ENCODE measurements at places on chromosomes 1 and 21.

- DNase-seq, result no peak
Measured at GRCh38 chr1:172144445-172145061, 275.9 kb upstream of the C1orf105 start.

- DNase-seq, result no peak
Measured at GRCh38 chr1:186738926-186739325, 58.7 kb upstream of the PTGS2 start.

GRCh38 chr21:38148046-38148445 is 108.7 kb upstream of the KCNJ15 start:
- DNase-seq, result no peak

GRCh38 chr1:234958066-234958705 is 170.5 kb downstream of the TOMM20 start:
- no peak for DNase-seq

DNA sequence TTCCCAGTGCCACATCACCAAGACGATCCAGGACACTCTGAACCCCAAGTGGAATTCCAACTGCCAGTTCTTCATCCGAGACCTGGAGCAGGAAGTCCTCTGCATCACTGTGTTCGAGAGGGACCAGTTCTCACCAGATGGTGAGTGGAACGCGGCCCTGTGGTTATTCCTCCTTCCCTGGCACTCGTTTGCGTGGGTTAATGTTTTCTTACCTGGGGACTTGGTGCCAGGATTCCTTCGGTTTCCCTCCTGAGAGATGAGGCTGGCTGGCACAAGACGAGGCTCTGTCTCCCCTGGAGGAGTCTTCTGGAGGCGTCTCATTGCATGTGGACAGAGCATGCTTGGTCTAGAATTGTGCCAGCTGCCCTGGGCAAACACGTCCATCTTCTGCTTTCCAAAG is 29.3 kb downstream of the ATP5PO start:
- DNase-seq, result no peak

DNA sequence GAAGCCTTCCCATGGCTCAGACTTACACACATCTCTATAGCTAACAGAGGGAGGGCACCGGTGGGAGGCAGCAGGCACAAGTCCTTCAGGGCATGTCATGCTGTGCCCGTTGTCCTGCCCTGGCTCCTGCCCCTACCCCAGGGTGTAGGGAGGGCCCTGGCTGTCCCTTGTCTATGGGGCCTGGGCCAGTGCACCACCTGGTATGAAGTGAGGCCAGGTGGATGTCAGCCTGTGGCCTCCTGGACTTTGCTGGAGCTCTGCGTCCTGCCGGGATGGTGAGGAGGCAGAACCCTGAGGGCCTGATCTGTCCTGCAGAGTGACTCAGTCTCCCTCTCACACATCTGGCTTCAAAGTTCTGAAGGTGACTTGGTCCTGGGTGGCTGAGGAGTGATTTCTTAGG is 47.3 kb upstream of the GPR37L1 start:
- DNase-seq, result no peak

DNA sequence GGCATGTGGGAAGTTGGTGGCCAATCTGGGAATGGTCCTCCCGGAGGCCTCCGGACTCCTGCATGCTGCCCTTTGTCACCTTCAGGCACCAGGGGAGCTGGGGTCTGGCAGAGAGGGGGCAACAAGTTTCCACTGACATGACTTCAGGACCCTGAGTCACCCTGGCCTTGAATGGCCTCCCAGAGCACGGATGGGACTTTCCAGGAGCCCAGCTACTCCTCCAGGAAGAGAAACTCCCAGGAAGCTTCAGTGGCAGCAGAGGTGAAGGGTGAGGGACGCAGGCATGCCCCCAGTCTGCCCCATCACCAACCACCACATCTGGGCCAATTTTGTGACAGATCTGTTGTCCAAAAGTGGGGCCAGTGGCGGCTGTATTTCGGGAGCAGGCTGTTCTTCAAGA is 55.9 kb upstream of the WASF2 start:
- no peak for DNase-seq

- DNase-seq, result no peak
Measured at GRCh38 chr1:228515200-228515834, 28.1 kb downstream of the RNF187 start.

- no peak for DNase-seq
Measured at GRCh38 chr1:26225033-26225831, 8.8 kb upstream of the CEP85 start.

DNA sequence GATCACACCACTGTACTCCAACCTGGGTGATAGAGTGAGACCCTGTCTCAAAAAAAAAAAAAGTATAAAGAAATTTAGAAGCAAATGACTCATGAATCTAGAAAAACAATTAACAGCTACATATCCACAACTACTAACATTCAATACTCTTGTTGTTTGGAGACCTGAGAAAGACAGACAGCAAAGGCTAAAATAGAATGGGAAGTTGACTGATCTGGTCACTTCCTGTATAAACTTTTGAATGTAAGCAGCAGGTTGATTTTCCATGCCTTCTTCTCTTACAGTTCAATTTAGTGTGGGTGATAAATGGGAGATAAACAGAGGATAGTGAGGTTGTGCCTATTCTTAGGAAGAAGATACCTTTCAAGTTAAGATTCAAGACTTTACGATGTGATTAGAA is 85.2 kb downstream of the TGFB2 start:
- DNase-seq, result no peak

DNA sequence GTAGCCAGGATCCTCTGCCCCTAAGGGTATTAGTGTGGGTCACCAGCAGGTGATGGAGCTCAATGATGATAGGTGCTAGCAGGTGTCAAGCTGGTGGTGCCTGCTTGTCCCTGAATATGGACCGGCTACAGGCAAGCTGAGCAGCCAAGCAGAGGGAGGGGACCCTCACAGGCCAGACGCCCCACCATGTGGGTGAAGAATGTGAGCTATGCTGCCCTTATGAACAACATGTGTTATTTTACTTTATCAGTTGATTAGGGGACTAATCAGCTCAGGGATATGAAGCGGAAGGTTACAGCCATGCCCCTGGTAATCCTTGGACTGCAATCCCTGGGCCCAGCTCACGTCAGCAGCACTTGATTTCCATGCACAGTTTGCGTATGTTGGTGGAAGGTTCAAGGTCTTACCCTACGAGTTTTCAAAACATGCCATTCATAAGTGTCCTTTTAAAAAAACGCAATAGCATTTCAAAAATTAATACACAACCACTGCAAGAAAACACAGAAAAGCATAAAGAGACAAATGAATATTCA is 106.0 kb downstream of the CDC7 start:
- no peak for DNase-seq

DNA sequence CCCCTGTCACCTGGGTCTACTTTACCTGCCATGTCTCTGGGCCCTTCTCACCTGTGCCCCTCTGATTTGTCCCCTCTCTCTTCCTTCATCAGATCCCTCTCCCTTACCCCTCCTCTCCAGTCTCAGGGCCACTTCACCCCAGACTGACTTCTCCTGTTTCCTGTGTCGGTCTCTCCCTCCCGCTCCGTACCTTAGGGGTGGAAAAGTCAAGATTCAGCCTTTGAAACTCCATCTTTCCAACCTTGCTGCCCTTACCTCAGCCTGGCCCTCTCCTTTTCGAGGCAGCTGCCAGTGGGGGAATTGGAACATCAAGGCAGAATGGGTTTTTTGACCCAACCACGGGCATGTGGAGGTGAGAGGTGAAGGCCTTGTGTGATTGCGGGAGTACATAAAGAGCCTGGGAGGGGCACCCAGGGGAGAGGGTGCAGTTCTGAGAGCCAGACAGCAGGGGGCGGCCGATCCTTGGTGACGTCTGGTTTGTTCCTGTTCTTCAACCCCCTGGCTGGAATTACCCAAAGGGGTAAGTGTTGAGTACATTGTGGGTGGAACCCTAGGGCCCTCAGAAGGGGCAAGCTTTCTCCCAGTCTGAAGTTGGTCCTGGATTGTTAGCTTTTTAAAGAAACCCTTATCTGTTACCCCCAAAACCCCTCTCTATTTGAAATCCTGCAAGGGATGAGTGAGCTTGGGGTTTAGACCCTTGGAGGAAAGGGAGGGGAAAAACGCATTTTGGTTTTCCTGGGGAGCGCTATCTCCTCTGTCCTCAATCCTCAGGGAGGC is 12.3 kb upstream of the DMBX1 start:
- DNase-seq, result peak; percentile 34

GRCh38 chr1:15402809-15403450 is 6.8 kb upstream of the EFHD2 start:
- DNase-seq, result no peak

DNA sequence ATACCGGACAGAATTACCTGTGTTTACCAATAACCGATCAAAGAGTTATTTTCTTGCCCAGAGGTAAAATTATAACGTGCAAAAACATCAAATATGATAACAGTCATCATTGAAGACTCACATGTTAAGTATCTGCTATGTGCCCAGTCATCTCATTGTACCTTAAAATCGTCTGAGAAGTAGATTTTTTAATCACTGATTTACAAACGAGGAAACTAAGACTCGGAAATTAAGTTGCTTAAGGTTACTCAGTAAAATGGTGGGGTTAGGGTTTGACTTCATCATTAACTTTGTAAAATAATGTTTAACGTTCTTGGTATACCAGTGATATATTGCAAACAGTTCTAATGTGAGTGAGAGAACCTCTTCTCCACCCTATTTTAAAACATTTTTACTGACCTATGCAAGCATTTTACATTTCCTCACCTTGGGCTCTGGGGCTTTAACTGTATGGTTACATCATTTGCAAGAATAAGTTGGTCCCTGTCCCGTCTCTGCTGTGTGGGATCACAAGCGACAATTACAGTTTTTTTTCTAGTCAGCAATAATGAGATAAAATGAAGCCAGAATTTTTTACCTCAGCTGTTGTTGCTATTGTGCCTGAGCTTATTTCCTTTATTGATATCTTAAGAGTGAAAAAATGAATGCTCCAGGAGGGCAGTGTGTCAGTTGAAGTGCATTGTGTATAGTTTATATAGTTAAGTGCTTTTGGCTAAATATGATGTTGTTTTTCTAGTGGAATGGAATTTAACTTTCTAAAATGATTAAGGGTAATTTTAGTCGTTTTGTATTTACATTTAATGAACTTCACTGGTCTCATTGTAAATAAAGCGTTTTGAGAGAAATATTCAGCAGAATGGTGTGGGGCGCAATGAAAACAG is 2.7 kb downstream of the RPRD2 start:
- no peak for DNase-seq

DNA sequence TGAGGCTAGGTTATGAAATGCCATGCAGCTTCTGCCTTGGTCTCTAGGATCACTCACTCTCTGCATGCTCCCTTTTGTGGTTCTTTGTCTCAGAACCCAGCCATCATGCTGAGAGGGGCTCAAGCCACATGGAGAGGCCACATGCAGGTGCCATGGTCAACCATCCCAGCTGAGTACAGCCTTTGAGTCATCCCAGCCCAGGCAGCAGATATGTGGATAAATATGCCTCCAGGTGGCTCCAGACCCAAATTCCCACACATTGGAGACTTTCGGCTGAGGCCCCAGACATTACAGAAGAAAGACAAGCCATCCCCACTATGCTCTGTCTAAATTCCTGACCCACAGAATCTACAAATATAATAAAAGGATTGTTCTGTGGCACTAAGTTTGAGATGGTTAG is 102.0 kb downstream of the LHX9 start:
- no peak for DNase-seq

GRCh38 chr1:12643079-12643478 is 806 bp upstream of the AADACL4 start:
- no peak for DNase-seq

GRCh38 chr1:36351227-36351977 is 28.0 kb upstream of the EVA1B start:
- DNase-seq, result no peak

GRCh38 chr1:66532798-66533783 is 862 bp upstream of the SGIP1 start:
- no peak for DNase-seq

DNA sequence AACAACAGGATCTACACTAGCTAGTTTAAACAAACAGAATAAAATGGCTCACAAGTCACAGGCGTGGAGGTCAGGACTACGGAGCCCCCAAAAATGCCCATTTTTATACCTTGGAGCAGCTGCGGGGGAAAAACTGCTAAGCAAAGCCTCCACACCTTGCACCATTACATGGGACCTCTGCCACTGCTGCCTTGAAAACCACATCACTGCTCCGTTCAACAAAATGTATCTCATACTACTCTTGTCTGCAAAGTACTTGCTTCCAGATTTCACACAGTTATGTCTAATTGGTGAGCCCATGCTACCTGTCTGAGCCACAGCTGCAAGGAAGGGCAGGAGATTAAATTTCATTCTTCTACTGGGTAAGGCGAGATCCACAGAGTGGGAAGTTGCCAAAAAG is 24.4 kb downstream of the MRPL39 start:
- DNase-seq, result no peak

- no peak for DNase-seq
Measured at GRCh38 chr1:45960930-45961715, 157.7 kb downstream of the MAST2 start.

DNA sequence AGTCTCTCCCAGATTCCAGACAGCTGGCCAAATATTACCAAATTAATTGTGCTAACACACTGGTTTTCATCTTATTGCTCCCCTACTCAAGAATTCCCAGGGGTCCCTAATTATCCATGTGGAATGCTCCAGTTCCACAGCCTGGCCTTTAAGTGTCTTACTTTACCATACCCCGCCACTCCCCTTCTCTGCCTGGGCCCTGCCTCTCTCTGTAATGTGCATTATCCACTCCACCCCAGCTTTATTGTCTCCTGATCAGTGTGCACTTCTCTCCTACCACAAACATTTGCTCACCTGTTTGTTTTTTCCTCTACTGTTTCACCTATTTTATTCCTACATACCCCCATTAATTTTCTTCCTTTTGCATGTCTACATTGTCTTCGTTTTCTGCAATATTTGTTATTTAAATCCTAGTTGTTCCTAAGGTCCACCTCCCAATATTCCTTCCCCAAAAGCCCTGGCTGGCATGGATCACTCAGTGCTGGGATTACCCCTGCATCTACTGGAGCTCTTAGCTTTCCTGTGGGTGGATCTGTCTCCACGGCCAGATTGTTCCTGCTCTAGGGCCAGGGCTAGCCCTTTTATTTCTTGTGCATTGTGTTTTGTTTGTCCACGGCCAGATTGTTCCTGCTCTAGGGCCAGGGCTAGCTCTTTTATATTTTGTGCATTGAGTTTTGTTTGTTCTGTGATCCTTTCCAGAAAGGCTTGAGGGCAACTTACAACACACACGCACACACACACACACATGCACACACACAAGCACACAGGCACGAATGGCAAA is 33.4 kb upstream of the ATP1B1 start:
- DNase-seq, result no peak

DNA sequence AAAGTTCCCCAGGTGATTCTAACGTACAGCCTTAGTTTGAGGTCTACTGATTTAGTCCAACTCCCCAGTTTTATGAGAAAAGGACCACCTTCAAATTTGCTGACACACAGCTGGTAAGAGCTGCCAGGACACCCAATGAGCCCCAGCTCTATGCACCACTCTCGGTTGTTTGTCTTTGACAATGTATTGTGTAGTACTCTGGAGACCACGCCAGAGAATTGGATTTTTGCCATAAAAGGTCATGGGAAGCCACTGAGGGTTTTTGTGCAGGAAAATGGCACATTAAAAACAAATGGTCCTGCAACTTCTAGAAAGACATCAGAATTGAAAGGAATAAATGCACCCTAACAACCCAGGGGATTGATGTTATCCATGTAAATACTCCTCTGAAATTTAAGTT is 7.1 kb upstream of the IER5 start:
- no peak for DNase-seq

GRCh38 chr1:113742515-113742914 is 16.8 kb downstream of the PHTF1 start:
- no peak for DNase-seq
